Regular cardiac myocyte (primary cell): ENCODE measurements at places on chromosomes 4 and X. TPM values are rescaled to one million over a fixed set of nuclear protein-coding genes. Genes with fewer than 3 reads are reported as not detected.

GUCY1A1 gene
- total RNA-seq = 0.19 and 0.28 TPM in 2 replicates

ZNF185 gene
- 4.2 and 29.5 TPM in 2 replicates for total RNA-seq

PAK3 gene
- 1.7 and 4.0 TPM in 2 replicates for total RNA-seq

H2BW2 gene
- total RNA-seq = not detected in 2 replicates

KDR gene
- 8.7 and 33.7 TPM in 2 replicates for total RNA-seq

PHEX gene
- total RNA-seq = under 0.01 TPM in 2 replicates

PCDH18 gene
- total RNA-seq = 47.0 and 67.9 TPM in 2 replicates

PNMA6F gene
- not detected in 2 replicates for total RNA-seq

CNOT6L gene
- total RNA-seq = 11.5 and 12.7 TPM in 2 replicates

EREG gene
- total RNA-seq = 4.2 and 6.1 TPM in 2 replicates

ADGRG2 gene
- total RNA-seq = under 0.01 TPM in 1 of 2 replicates, not detected in the other

SYTL5 gene
- total RNA-seq = 0.58 and 1.4 TPM in 2 replicates

ITGB1BP2 gene
- total RNA-seq = 1.2 and 1.7 TPM in 2 replicates

MAGEA2 gene
- not detected in 2 replicates for total RNA-seq

S100P gene
- not detected in 2 replicates for total RNA-seq

PHKA1 gene
- 5.0 and 6.2 TPM in 2 replicates for total RNA-seq

SRD5A3 gene
- total RNA-seq = 10.7 and 18.0 TPM in 2 replicates

GAGE12C gene
- not detected in 2 replicates for total RNA-seq

ZNF81 gene
- total RNA-seq = 4.6 and 9.9 TPM in 2 replicates

TKTL1 gene
- total RNA-seq = not detected in 2 replicates

GPR119 gene
- not detected in 2 replicates for total RNA-seq

OPHN1 gene
- 4.4 and 5.9 TPM in 2 replicates for total RNA-seq

SLC25A5 gene
- total RNA-seq = 121 and 417 TPM in 2 replicates

FAM47A gene
- not detected in 2 replicates for total RNA-seq

GAGE1 gene
- not detected in 2 replicates for total RNA-seq

RTL5 gene
- 2.0 and 3.3 TPM in 2 replicates for total RNA-seq

REST gene
- total RNA-seq = 23.4 and 40.6 TPM in 2 replicates

HSFX2 gene
- not detected in 2 replicates for total RNA-seq

UGT2B15 gene
- total RNA-seq = not detected in 2 replicates

ACSL1 gene
- total RNA-seq = 29.7 and 30.7 TPM in 2 replicates

MTNR1A gene
- not detected in 2 replicates for total RNA-seq

GAGE2A gene
- total RNA-seq = not detected in 2 replicates

BEX1 gene
- total RNA-seq = 24.7 and 31.9 TPM in 2 replicates

ZNF630 gene
- total RNA-seq = 1.2 and 3.4 TPM in 2 replicates

TSPAN6 gene
- total RNA-seq = 29.9 and 65.4 TPM in 2 replicates

CT45A3 gene
- total RNA-seq = not detected in 2 replicates

ENPEP gene
- total RNA-seq = 2.1 and 6.8 TPM in 2 replicates

GUCY1B1 gene
- total RNA-seq = 1.7 and 3.1 TPM in 2 replicates

OTOP1 gene
- not detected in 2 replicates for total RNA-seq

HDX gene
- 4.5 and 4.8 TPM in 2 replicates for total RNA-seq

PLP1 gene
- under 0.01 and 0.28 TPM in 2 replicates for total RNA-seq

VCX3B gene
- not detected in 2 replicates for total RNA-seq

PHF8 gene
- 11.0 and 12.3 TPM in 2 replicates for total RNA-seq

ARHGAP6 gene
- total RNA-seq = 4.4 and 4.8 TPM in 2 replicates

SULT1E1 gene
- 3.9 and 9.4 TPM in 2 replicates for total RNA-seq

EVC2 gene
- total RNA-seq = 7.9 and 11.3 TPM in 2 replicates

PAGE2 gene
- not detected in 2 replicates for total RNA-seq

IBSP gene
- total RNA-seq = 0.19 and 0.56 TPM in 2 replicates

AWAT2 gene
- total RNA-seq = under 0.01 TPM in 1 of 2 replicates, not detected in the other

F8A2 gene
- total RNA-seq = not detected in 2 replicates

IGSF1 gene
- total RNA-seq = under 0.01 TPM in 1 of 2 replicates, not detected in the other

SYNPO2 gene
- total RNA-seq = 13.6 and 83.4 TPM in 2 replicates

HDAC8 gene
- total RNA-seq = 28.6 and 36.4 TPM in 2 replicates
